ENCODE measurements at places on chromosomes 5 and 9.

DNA sequence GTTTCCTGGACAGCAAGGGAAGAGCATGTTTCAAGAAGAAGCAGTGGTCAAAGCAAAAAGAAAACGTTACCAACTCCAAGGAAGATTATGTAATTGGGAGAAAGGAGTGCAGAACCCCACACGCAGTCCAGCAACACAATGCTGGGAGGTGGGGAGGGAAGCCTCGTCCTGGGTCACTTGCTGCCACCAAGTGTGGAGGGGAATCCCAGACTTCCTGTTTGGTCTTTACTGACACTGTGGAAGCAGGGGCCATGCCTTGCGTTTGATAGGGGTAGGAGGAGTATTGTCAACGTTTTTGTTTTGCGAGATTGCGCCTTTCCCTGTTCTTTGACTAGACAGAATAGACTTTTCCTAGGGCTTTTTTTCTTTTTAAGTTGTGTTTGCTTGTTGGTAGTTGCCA, 421.0 kb downstream of the KDM4C start:
- no peak for DNase-seq

- DNase-seq = no peak
These were observed 32.2 kb upstream of the PAX5 start for GRCh38 chr9:37066139-37066725.

GRCh38 chr9:110768886-110769285, 100.3 kb downstream of the MUSK start:
- peak; percentile 23 for DNase-seq

- no peak for DNase-seq
These were observed 567.9 kb downstream of the EBF1 start for GRCh38 chr5:158531860-158532259.

DNA sequence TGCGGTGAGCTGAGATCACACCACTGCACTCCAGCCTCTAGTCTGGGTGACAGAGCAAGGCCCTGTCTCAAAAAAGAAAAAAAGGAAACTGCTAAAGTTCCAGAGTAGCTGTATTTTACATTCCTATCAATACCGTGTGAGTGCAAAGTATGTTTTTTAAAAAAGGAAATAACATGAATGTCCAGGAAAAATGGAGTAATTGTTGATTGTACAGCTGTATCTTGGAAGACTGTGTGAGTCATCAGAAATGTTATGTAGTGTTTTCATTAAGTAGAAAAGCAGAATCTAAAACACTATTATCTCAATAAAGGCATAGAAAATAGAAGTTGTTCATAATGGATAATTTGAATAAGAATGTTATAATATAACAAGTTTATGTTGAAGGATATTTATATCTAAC, 53.9 kb downstream of the ZCCHC7 start:
- DNase-seq = no peak

DNA sequence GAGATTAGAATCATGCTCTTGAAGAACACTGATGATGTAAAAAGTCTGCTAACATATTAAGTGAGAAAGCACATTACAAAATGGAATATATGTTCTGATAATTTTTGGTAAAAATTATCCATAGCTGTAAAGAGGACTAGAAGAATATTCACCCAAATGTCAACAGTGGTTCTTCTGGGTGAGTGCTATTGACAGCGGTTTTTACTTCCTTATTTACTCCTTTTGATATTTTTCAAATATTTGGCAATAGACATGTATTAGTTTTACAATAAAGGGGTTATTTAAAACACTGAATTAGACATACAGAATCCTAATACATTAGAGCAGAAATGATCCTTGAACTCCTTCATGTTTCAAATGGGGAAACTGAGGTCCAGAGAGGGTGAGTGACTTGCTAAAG, 26.9 kb upstream of the MEGF9 start:
- DNase-seq = no peak

DNA sequence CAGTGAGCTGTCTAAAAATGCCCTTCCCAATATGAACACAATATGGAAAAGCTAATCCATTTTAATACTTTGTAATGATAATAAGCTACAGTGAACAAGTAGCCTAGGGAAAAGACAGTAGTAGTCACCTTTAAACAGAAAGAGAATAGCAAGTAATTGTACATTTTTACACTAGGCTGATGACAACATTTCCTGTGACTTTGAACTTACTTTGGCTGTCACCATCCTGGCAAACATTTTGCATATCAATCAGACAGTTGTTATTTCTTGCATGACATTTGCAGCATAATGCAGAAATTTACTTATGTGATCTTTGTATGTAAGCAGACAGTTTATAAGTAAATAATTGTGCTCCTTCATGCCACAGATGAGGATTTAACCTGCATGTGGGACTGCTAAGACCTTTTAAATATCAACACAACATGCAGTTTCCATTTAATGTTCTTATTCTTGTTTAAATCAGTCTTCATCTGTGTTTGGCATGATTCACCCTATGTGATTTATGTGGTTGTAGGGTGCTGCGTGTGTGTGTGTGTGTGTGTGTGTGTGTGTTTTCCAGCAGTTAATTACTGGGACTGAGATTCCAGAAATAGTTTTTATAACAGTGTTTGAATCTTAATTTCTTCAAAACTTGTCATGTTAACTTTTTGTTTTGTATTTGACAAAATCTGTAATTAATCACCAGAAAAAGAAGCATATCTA, 997.1 kb upstream of the ARRDC3 start:
- DNase-seq = no peak

DNA sequence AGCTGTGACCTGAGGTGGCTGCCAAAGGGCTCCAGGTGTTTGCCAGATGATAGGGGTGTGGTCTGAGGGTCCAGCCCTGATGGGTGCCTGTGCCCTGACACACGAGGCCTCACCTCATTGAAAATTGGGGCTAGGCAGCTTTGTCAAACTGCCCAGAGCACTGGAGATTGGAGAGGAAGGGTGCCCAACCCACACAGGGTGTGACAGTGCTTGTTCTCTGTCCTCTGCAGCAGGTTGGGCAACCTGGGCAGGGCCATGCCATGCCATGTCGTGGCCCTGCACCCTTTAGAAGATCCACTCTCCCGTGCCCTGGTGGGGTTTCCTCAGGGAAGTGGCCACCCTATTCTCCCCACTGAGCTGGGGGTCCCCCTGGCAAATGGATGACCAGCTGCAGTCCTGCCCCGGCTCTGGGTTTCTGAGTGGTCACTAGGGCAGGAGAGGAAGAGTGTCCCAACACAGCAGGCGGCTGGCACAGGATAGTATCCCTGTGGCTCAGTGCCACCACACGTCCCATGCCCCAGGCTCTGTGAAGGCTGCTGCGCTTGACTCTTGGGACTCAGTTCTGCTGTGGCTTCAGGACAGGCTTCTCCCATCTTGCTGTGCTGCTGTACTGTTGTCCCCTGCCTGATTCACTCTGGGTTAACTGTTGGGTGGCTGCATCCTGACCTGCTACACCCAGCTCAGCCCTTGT, 100.8 kb upstream of the PITX1 start:
- no peak for DNase-seq

GRCh38 chr5:122153230-122153629, 23.9 kb downstream of the ZNF474 start:
- no peak for DNase-seq

GRCh38 chr5:84327591-84327990, 57.1 kb downstream of the EDIL3 start:
- DNase-seq = no peak

- DNase-seq = no peak
These were observed 126.9 kb downstream of the PDE4D start for GRCh38 chr5:59766427-59767210.

- DNase-seq = no peak
These were observed 26.0 kb downstream of the SKP2 start for GRCh38 chr5:36177715-36178523.

DNA sequence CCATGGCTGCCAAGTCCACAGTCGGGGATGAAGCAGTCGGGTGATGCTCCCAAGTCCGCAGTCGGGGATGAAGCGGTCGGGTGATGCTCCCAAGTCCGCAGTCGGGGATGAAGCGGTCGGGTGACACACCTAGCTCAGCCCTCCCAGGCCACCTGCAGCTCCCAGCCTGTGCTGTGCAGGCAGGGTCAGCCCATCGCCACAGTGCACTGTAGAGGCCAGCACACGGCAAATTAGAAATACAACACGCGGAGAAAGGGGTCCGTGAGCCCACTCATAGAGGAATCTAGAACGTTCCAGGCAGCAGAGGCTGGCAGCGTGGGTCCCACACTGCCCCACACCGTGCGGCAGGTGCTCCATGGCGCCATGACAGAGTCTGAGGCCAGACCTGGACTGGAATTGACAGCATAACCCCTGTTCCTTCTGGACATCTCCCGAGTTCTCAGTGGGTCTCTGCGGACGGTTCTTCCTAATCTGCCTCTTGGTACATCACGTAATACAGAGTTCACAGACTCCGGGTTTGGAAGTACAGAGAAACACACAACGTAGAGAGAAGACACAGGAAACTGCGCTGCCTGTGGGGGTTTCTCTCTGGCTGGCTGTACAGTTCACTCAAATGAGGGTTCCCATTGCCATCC, 7.7 kb upstream of the EXOC3 start:
- no peak for DNase-seq

GRCh38 chr5:177526791-177527190, 10.0 kb upstream of the DDX41 start:
- no peak for DNase-seq

GRCh38 chr9:114587345-114588202, at the start of gene ATP6V1G1:
TSS of gene ATP6V1G1 (plus strand) at chr9:114587769. CDS start at chr9:114587839, 70 bp downstream.
- peak; percentile 98 for DNase-seq

- no peak for DNase-seq
These were observed 991.2 kb upstream of the ACO1 start for GRCh38 chr9:31393240-31393639.

DNA sequence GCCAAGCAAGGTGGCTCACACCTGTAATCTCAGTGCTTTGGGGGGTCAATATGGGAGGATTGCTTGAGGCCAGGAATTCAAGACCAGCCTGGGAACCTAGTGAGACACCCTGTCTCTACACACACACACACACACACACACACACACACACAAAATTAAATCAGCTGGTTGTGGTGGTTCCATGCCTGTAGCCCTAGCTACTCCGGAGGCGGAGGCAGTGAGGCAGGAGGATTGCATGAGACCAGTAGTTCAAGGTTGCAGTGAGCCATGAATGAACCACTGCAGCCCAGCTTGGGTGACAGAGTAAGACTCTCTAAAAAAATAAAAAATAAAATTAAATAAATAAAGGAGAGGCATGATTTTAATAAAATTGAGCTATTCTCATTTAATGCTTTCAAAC, 13.1 kb downstream of the CEMIP2 start:
- DNase-seq = no peak

GRCh38 chr5:164352695-164353094, 847.3 kb downstream of the MAT2B start:
- DNase-seq = no peak

DNA sequence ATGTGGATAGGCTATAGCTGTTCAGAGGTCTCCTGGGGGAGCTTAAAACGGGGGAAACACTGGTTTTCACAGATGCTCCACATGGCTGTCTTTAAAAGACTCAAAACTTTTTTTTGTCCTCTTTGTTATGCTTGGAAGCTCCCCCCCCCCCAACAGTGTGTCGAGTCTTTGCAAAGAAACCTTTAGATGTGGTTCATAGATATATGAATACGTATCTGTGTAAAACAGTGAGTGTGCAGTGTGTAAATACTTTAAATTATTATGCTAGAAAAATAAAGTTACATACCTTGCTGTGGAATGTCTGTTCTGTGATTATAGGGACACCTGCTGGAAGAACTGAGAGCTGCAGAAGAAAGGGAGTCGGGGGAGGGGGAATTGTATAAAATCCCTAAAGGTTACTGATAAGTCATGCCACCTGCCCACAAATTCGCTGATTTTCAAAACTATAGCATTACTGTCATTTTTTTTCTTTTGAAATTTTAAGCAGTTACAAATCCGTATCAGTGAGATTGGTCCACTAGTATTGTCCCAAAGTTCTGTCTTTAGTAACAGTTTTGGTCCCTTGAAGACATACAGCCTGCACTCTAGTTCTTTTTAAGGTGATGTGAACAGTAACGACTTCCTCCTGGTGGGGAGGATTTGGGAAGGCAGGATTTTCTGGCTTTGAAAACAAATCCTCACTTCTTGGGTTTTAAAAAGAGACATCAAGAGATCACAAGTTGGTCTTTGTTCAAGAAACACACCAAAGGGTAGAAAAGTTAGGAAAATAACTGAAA, 22.9 kb downstream of the RGMB start:
- peak; percentile 6 for DNase-seq

GRCh38 chr9:77833561-77834429, 185.7 kb upstream of the GNA14 start:
- no peak for DNase-seq

- DNase-seq = peak; percentile 78
These were observed 90.3 kb upstream of the OTULINL start for GRCh38 chr5:14491015-14491915.

Data from MV-4-11 (cell line).